ENCODE measurements at places on chromosomes 12 and 14.
A peak's percentile ranks its signal among the peaks of the same experiment; 100 is the strongest.

DNA sequence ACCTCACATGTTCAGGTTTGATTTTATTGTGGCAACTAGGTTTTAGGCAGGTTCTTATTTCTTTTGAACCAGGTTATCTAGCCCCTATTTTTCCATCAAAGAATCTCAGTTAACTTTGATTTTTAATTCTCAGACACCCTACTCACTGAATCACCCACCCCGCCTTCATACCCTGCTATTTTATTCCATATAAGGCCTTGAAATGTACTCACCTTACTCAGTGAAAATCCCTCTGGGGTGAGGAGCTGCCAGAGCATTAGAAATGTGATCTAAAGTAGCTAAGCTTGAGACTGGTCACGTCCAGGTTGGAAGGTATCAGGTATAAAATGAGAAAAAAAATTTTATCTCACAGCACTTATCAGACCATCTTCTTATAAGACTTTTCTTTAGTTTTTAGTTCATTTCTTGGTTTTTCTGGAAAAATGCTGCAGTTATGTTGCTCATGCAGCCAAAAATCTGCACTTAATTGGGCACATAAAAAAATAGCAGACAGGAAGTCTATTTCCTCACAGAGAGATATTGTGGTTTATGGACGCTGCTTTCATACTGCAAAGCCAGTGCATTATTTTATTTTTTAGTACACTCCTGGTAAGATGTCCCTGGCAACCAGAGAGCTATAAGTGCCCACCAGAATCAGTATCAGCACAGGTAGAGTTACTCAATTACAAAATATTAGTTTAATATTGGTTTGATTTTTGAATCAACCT, 101.5 kb upstream of the CCDC91 start:
- DNase-seq = no peak

GRCh38 chr14:56328021-56328420, 209.8 kb downstream of the PELI2 start:
- DNase-seq = no peak

GRCh38 chr14:95739356-95739755, 25.4 kb upstream of the TCL1A start:
- DNase-seq = no peak

DNA sequence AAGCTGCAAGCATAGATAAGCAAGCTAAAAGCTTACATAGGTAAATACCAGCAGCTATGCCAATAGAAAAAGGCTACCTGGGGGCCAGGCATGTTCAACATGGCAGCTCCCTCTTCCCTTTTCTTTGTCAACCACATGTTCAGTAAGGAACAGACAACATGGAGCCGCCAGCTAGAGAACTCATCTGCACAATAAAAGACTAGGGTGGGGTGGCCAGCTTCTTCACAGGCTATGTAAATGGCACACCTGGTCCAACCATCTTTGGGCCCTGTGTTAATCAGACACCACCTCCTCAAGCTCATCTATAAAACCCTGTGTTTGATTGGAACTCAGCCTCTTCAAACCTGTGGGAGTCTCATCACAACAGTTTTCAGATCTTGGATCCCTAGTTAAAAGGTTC, 129.7 kb upstream of the TMPO start:
- DNase-seq = no peak

- DNase-seq = no peak
Measured at GRCh38 chr14:52874389-52874788, 76.5 kb downstream of the FERMT2 start.

- DNase-seq = peak; percentile 30
Measured at GRCh38 chr12:57521525-57522010, 1.1 kb upstream of the MBD6 start.

All from activated CD4-positive, alpha-beta T cell treated with anti-CD3 and anti-CD28 coated beads, Interleukin-2, amount 50 U/mL, for 48 hours (primary cell).